ENCODE measurements at places on chromosomes 11 and 22.
A peak's percentile ranks its signal among the peaks of the same experiment; 100 is the strongest.

- DNase-seq = no peak
Observed at GRCh38 chr11:104098132-104098531, 61.7 kb downstream of the DDI1 start.

- no peak for DNase-seq
Observed at GRCh38 chr22:48376428-48376827, 1451.2 kb downstream of the BRD1 start.

DNA sequence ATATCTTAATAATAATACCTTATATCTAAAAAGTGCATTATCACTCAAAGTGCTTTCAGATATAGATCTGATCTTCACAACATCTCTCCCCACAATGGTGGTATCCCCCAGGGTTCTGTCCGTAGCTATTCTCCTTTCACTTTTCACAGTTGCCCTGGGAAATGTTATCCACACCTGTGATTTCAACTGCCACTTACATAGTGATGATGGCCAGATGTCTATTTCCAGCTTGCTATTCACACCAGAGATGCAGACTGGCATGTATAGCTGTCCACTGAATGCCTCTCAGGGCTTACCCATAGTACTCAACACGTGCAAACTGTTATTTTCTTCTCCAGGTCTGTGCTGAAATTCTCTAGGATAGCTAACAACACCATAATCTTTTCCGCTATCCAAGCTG is 724.7 kb downstream of the DLG2 start:
- DNase-seq = no peak

- peak; percentile 79 for DNase-seq
Observed at GRCh38 chr11:44746894-44747293, 20.1 kb downstream of the TSPAN18 start.

DNA sequence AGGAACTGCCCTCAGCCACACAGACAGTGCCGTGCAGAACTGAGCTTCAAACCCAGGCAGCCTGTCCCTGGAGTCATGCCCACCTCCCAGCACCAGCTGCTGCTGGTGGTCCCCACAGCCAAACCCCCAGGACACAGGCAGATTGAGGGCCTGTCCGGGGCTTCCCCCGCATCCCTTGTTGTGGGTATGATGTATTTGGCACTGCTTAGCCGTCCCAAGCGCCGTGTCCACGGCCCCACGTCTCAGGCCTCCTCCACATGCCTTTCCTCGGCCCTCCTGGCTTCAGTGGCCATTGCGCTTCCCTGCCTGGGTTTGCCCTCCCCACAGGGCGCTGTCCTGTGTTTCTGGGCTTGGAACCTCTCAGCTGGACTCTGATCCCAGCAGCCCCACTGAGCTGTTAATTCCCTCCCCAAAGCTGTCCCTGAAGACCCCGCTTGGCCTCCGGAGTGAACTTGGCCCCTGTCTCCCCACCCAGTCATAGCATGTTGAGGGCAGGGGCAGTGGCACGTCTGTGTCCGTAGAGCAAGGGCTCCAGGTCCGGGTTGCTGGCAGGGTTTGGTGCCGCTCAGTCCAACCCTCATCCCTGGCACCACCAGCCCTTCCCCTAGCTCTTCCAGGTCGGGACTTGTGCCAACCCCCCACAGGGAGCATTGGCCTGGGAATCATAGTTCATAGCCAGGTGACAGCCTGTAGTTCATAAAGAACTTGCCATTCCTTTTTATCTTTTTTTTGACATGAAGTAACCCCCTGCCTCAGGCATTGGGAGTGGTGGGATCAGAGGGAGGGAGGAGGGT is 34.5 kb upstream of the TEF start:
- peak; percentile 58 for DNase-seq

DNA sequence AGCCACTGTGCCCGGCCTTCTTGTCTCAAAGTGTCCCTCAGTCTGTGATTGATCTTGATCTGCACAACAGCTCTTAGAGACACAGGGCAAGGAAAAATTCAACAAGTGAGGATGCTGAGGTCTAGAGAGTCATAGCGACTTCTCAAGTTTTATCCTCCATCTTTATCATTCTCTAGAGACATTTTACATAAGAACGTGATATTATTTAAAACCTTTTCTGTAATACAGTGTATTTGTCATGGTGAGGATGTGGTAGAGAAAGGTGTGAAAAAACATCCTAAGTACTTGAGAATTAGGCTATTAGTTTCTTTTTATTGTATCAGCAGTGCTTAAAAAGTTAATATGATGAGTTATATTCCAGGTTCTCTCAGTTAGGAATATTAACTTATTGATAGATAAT is 50.2 kb downstream of the EMSY start:
- DNase-seq = no peak

DNA sequence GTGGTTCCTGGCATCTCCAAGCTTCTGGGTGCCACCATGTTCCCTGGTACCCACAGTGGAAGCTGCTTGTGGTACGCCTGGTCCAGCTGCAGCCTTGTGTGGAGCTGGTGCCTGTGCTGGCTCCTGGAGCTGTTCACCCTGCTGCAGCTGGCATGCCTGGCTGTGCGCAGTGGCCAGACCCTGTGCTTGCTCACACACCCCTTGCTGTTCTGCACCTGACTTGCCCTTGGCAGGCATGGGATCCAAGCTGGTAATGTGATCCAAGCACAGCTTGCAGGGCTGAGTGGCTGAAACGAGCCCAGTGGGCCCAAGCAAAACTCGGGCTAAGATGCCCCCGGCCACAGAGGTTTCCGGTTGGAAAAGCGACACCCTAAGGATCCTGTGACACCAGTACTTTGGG is 104.7 kb upstream of the CLMP start:
- no peak for DNase-seq

DNA sequence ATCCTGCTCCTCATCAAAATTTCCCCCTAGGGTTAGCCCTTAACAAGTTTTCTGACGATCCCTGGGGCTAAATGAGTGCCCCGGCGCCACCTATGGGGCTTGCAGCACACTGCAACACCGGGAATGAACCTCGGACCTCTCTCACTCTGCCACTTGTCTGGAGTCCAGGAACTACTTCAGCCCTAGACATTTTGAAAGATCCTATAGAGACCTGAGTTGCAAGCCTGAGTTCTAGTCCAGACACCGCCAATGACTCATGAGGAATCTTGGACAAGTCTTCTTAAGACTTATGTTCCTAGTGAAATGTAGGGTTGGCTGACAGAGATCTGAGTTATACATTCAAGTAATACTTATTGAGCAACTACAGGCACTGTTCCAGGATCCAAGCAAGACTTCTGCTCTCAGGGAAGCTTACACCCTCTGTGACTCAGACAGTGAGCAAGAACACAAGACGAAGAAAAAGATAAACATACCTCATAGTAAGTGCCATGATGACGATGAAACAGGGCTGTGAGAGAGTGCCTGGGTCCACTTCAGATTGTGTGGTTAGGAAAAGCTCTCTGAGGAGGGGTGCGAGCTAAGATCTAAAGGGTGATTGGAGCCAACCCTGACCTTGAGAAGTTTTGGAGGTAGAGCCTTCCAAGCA is 10.2 kb upstream of the STK33 start:
- peak; percentile 45 for DNase-seq

GRCh38 chr11:124108156-124108555 is 7.1 kb upstream of the VWA5A start:
- no peak for DNase-seq

DNA sequence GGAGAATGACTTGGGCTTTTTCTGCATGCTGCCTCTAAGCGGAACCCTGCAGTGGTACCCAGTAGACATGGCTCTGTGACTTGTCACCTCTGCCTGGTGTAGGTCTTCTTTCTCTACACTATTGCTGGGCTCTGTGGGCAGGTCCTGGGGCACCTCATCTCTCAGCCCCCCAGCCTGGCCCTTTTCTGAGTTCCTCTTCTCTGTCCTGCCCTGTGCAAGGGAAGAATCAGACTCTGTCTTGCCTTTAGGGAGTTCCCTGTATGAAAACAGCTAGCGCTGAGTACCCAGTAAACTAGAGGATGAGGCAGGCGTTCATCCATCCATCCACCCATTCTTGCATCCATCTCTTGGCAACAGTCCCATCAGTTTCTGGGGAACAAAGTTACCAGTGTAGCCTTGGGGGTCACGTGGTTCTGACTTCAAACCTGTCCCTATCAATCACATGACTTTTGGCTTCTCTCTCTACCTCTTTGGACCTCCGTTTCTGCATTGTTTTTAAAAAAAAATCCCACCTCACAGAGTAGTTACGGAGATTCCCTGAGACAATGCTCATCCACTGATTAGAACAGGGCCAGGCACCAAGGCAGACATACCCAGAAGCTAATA is 86.4 kb upstream of the WNT11 start:
- DNase-seq = no peak

Data from NCI-H446 (cell line).